Stimulated activated CD4-positive, alpha-beta T cell treated with anti-CD3 and anti-CD28 coated beads, Interleukin-1b, Interleukin-23, amount 100 ng/mL, for 1 hour (primary cell): ENCODE measurements at places on chromosomes 12 and 14.

DNA sequence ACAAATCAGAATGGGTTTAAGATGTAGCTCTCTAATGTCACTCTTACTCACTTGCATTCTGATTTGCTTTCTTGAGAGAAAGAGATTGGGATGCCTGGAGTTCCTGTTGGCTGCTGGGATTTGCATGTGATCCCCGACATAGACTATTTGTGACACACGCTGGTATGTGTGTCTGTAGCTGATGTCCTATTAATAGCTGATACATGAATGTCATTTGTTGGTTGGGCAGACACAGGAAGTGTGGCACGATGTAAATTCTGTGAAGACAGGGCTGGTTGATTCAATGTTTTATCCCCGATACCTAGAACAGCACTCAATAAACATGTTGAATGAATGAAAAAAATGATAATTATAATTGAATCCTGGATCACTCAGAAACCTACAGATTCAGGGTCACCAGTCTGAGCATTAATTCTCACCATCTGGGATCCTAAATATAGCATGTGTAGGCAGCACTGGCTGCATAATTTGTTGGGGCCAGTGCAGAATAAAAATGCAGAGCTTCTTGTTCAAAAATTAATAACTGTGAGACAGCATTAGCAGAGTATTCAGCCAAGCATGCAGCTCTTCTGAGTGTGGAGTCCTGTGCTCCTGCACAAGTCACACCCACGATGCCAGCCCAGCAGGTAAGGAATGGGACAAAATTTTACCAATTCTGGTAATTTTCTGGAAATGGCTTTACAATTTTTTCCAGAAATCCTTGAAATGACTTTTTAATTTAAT lies 35.5 kb upstream of the SOCS2 start:
- no peak for DNase-seq

DNA sequence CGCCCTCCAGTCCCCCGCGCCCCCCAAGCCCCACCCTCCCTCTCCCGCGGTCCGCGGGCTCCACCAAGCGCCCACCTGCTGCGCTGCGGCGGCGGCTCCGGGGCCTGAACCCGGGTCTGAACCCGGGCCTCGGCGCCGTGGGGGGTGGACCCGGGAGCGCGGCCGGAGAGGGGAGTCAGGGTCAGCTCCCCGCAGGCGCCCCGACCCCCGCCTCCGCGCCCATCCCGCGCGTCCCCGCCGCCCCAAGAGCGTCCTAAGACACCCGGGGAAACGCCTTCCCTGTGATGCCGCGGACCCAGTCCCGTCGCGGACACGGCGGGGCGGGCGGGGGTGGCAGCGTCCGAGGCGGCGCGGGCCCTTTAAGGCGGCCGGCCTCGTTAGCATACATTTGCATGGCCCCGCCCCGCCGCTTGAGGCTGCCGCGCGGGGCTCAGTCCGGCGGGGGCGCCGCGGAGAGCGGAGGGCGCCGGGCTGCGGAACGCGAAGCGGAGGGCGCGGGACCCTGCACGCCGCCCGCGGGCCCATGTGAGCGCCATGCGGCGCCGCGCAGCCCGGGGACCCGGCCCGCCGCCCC lies at the start of gene MMP17:
MMP17 (plus strand) TSS at position 433 of the 574 bp plus-strand sequence; CDS start at position 535, 102 bp downstream.
- no peak for DNase-seq

GRCh38 chr12:41073633-41074472 lies 114.3 kb upstream of the PDZRN4 start:
- DNase-seq, result no peak

DNA sequence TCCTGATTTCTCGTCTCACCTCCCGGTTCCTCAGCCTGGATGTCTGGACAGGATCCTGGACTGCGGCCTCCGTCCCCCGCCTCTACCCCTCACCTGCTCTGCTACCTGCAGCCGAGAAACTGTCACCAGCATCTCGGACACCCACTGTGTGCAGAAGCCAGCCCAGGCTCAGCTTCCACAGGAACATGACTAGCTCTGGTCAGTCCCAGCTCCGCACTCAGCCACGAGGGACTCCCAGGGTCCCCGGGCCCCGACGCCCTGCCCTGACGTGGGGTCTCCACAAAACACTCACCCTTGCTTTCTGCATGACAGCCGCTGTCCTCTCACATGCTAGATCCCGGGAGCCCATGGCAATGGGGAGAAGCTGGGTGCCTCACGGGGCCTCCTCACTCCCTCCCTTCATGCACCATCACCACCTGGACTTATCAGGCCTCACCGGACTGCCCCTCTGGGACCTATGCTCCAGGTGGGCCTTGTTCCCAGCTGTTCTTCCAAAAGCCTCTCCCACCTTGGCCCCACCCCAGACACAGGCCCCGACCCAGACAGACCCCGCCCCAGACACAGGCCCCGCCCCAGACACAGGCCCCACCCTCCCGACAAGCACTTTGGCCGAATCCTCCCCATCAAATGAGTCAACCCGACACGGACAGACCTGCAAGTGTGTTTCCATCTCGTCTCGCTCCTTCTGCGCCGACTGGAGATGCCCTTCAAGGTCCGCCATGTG lies 26.9 kb upstream of the ANKLE2 start:
- no peak for DNase-seq

DNA sequence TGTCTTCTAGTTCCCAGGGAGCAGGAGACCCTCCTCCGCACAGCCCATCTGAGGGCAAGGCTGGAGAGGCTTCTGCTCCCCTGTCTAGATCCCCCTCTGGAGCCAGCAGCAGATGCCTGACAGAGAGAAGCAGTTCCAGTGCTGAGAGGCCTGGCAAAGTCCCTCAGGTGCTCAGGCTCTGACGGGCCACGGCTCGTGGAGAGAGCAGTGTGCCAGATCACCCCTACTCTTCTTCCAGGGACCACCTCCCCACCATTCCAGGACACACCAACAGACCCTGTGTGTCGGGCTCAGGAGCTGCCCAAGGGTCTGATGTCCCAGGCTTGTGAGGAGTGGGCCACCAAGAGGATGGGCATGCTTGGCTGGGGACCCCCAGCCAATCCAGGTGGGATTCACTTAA lies 22.5 kb upstream of the C14orf180 start:
- no peak for DNase-seq

DNA sequence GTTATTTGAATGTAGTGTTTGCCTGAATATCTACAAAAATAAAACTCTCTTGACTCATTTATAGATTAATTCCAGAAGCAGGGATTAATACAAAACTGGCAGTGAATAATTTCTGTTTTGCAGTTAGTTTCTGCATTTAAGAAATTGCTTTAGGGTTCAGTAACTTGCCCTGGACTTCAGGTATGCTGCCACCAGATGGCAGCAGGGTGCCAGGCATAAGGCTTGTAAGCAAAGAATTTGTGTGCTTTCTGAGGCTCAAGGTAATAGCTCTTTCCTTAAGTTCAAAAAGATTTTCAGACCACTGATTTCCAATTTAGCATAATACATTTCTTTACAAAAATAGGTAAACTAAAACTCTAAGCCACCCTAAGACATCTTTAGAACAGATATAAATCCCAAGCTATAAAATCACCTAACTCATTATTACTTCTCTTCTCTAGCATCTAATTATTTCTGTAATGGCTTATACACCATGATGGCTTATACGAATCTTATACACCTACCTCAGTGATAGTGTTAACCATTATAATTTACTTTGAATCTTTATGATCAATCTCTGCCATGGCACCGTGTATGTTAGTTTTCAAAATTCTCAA lies 398.3 kb downstream of the APAF1 start:
- no peak for DNase-seq

DNA sequence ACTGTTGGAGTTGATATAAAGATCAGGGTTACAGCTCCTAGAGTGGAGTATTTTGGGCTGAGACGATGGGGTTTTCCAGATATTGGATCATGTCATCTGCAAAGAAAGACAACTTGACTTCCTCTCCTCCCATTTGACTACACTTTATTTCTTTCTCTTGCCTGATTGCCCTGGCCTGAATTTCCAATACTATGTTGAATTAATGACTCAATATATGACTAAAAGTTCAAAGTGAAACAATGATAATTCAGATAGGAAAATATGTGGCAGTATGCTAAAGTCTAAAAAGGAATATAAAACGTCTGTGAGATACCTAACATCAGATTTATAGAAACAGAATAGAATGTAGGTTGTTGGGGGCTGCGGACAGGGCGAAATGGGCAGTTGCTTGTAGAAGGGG lies 72.2 kb downstream of the BHLHE41 start:
- no peak for DNase-seq

DNA sequence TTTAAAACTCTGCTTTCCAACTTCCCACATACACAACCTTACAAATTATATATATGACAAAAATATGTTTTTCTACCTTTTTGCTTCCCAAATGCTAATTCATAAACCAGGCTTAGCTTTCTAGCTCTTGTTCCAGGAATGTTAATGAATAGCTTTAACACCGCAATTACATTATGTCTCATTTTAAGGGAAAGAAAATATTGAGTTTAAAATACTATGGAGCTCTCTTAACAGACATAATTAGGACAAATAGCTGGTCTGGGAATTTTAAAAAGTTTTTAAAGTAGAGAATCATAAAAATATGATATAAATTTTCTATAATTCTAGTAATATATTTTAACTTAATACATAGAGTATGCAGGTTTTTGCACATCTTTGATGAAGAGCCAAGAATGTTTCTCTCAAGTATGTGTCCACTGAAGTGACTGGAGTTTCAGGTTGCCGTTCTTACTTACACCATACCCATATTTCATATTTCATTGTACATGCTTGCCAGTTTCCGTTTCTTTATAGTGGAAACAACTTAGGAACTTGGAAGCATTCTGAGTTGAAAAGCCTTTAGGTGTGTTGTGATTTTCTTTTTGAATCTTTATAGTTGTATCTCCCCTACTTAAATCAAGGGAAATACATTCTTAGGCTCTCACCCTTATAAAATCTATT lies 90.6 kb upstream of the SLCO1C1 start:
- DNase-seq, result no peak

GRCh38 chr14:34642595-34642994 lies 12.6 kb upstream of the SNX6 start:
- no peak for DNase-seq

DNA sequence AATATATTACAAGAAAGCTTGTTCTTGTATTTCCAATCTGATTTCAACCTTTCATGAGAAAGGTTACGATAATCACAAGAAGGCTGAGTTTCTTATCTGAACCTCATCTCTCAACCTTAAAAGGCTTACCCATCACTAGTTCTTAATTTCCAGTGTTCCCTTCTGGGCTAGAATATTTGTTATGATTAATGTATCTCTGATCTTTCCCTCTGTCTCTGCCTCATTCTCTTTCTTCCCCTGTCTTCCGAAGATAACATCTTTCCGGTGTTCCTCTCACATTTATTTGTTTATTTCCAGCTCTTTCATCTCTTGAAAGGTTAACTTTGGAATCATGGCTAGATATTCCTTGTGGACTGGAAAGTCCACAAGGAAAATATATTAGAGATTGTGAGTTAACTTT lies 255.9 kb downstream of the SLC6A15 start:
- DNase-seq, result no peak

DNA sequence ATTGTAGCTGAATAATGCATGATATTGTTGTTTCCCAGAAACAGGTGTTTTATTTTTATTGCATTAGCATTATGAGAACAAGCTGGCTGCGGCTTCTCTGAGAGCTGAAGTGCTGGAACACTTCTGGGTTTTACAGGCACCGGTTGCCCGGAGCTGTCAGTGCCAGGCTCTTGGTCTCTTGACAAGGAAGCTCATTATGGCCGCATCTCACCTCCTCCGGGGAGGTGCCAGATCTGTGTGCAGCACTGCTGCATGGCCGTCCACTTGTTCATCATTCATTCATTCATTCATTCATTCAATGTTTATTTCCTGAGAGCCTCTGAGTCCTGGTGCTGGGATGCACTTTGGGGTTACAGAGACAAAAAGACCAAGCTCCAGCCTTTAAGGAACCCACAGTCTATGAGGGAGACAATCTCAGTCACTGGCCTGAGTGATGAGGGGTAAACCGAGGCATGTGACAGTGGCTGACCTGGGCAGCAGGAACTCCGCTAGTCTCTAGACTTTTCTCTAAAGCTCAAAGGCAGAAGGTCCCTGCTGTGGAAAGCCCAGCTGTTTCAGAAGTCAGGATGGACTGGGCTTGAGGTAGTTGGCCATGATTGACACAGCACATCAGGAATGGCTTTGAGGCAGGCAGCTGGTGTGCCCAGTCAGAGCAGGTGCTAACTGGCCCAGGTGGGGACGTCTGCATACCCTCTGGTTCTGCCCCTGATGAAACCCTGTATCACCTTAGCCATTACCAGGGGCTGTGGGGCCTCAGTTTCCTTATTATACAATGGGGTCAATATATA lies 181.0 kb downstream of the ADGRD1 start:
- DNase-seq, result no peak
